Activated T-cell treated with anti-CD3 and anti-CD28 coated beads, Interleukin-2, amount 50 U/mL, for 1 hour (primary cell): ENCODE measurements at places on chromosomes 5 and 9.

GRCh38 chr9:20570756-20571155 lies 51.5 kb downstream of the MLLT3 start:
- DNase-seq, result no peak

DNA sequence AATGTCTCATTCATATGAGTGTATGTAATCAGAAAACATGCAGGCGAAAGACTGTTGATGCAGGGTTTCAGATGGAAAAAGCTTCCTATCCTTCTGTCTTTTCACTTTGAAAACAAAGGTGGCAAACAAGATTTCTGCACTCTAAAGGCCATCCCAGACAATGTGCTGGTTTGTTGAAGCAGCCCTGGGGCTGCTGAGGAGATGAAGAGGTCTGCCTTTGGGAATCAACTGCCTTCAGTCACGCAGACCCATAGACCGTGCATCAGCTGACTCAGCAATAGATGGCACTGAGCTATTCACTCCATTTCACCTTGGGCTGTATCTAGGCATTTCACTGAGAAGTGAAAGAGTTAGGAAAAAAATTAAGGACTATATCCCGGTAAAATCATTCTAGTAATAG lies 60.5 kb upstream of the C5orf46 start:
- no peak for DNase-seq

- no peak for DNase-seq
These were observed 522.7 kb upstream of the CLINT1 start for GRCh38 chr5:158381614-158382160.

DNA sequence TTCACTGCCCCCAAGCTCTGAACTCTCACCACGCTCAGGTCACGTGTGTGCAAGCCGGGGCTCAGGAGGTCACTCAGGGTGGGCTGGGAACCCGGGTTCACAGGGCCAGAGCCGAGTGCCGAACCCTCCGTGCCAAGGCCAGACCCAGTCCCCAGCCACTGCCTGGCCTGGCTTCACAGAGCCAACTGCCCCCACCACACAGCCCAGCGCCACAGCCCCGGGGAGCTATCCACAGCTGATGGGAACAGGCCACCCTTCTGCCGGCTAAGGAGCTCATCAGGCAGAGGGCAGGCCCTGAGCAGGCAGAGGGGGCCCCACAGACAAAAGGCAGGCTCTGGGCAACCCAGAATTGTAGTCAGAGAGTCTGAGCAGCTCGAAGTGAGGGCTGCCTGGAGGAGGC lies 117.0 kb downstream of the VAV2 start:
- DNase-seq, result no peak

DNA sequence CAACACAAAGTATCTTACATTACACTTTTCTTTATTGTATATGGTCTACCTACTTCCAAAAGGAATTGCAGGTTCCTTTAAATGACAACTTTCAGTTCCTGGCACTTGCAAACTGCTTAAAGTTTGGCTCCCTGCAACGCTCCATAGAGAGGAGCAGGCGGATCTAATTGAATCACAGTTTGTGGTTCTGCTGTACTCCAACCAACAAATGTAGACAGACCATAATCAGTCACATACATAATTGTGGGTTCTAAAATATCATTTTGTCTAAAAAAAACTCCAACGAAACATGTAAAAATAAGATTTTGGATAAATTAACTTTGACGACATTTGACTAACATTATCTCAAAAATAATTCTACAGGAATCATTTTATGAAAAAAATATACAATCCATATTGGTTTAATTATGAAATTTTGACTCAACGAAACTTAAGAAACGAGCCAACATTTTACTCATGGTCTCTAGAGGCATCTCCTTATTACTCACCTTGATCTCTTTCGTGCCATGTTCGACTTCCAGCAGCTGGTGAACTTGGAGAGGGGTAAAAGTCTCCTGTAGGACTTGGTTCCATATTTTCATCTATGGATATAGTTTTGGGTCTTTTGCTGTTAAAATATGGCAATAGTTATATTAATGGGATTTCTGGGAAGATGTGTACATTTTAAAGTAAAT lies 167.6 kb downstream of the NFIB start:
- no peak for DNase-seq
